Skeletal muscle cell (primary cell): ENCODE measurements at places on chromosomes 4 and X.
A peak's percentile ranks its signal among the peaks of the same experiment; 100 is the strongest.

GRCh38 chrX:13685126-13685763 lies 3.7 kb upstream of the RAB9A start:
- no peak for DNase-seq

DNA sequence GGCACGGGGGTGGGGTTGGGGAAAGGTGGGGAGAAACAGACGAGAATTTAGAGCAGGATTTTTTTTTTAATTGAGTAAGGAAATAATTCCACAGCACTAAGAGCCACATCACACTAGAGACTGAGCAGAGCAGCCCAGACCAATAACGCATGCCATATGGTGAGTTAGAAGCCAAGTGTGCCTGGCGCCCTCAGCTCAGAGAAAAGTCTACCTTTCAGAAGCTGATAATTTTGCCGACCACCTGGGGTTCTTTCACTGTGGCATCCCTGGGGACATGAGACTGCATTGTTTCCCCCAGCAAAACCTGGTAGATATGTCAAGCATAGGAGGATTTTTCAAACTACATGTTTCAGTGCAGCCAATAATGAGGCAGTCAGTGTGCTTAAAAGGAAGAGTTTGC lies 516.8 kb downstream of the SMARCA1 start:
- no peak for DNase-seq

DNA sequence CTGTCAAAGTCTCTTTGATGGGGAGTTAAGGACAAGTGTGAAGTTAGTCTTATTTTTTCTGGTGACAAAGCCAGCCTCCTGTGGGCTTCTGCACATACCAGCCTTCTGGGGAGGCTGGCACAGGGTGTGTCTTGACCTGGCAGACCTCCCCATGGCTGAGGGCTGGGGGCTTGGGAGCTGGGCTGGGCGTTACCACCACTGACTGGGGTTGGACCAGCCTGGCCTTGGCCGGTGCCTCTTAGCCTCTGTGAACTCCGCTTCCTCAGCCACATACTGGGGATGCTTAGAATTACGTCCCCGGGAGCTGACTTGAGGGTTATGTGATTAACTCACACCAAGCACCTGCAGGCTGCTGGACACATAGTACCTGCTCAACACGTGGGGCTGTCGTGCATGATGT lies 14.0 kb downstream of the SH3TC1 start:
- DNase-seq = no peak

GRCh38 chrX:94751611-94752010 lies 1077.6 kb downstream of the FAM133A start:
- no peak for DNase-seq

DNA sequence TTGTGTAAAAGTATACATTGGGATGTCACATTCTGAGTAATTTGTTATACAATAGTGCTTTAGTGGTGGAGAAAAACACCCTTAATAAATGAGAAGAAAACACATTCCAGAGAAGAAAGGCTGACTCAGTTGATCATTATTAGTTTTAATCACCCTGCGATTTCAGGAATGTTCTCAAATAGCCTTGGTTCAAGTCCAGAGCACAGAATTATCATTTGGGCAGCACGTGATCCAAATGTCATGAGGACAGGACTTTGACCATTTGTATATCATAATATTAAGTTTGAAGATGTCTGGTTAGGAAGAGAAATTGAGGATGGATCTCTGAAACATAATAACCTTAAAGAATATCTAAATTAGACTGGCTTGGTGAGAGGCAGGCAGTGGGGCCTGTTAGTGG lies 1434.3 kb upstream of the TENM3 start:
- DNase-seq = no peak

GRCh38 chrX:625137-625691 lies 5.4 kb upstream of the SHOX start:
- DNase-seq = no peak

GRCh38 chr4:124964251-124964650 lies 251.7 kb upstream of the ANKRD50 start:
- DNase-seq = no peak

DNA sequence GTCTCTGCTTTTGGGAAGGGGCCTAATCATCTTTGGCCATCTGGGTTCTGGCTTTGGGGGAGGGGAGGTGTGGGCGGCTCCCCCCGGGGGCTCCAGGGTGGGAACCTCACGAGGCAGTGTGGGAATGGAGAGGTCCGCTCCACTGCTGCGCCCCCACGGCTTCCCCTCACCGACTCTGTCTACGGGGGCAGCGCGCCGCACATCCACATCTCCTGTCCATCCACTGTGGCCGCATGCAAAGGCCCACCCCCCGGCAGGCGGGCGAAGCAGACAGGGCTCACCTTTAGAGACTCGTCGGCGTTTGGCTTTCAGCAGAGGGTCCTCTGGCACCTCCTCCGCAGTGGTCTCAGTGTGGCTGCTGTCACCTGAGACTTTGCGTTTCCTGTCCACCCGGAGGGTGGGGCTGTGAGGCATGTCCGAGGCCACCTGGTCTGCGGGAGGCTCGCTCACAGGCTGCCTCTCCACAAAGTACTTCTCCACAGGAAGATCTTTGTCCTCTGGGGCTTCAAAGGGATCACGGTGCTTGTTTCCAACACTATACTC lies 33.6 kb downstream of the BCOR start:
- no peak for DNase-seq

- DNase-seq = no peak
Observed at GRCh38 chr4:54256491-54257486, 27.7 kb downstream of the PDGFRA start.

- no peak for DNase-seq
Observed at GRCh38 chrX:1468250-1468772, 15.6 kb upstream of the ASMTL start.

DNA sequence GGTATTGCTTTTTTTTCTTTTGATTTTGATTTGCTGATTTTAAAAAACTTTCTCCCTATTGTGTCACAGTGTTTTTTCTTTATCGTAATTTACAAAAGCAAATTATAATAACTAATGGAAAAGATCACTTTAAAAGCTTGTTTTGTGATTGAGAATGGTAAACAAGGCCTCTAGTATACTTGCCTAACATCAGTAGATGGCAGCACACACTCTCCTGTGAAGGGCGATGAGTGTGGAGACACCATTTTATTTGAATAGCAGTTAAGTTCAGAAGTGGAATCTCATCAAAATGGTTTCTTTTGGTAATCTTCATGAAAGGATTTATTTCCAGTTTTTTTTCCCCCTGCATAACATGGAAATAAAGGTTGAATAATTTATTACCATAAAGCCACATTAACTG lies 72.3 kb downstream of the PAK3 start:
- DNase-seq = no peak

GRCh38 chr4:147782087-147782781 lies 50.3 kb downstream of the ARHGAP10 start:
- DNase-seq = peak; percentile 31

- no peak for DNase-seq
Observed at GRCh38 chrX:20947411-20947912, 426.8 kb upstream of the CNKSR2 start.

GRCh38 chr4:793941-794621 lies 31.8 kb downstream of the CPLX1 start:
- DNase-seq = no peak

- DNase-seq = no peak
Observed at GRCh38 chrX:4710618-4711433, 997.4 kb upstream of the PRKX start.

DNA sequence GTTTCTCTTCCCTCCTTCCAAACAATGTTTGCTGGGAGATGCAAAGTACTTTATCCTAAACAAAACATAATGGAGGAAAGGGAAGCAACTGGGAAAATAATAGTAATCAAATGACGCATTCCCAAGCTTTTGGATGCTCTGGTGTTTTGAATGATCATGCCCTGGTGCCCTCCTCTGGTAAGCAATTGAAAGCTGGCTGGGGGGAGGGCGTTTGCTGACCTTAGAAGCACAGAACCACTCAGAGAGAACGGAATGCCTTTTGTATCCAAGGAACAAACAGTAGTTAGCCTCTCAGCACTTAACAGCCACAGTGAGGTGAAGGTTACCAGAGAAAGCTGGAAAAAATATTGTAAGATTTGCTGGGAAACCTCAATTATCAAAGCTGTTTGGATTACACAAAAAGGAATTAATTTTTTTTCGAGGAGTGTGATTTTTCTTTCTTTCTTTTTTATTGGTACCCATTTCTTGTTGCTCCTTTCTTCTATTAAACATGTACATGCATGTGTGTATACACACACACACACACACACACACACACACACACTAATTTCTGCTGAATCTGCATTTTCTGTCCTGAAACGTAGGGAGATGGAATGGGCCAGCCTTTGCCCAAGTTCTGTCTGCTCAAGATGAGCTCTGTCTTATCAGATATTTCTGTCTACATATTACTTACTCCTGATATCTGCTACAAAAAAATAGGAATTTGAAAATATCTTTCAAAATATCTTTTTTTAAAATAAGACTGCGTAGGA lies 155.8 kb upstream of the IGFBP7 start:
- no peak for DNase-seq

DNA sequence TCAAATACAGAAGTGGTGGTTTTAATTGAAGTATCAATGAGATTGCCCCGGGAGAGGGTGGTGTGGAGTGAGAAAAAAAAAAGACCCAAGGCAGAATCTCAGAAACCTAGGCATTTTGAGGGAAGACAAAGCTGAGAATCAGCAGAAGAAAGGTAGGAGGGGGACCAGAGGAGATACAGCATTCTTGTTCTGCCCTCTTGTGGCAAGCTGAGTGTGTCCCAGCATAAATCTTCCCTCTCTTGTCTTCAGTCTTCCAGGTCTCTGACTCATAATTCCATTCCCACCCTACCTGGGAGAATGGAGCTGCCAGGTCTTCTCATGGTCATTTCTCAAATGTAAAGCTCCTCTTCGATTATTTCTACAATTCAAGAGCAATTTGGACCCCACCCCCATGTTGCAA lies 32.7 kb upstream of the MAGED1 start:
- DNase-seq = no peak

GRCh38 chrX:34900691-34901090 lies 41.9 kb upstream of the FAM47B start:
- DNase-seq = no peak

GRCh38 chr4:186485150-186485549 lies 70.2 kb downstream of the MTNR1A start:
- DNase-seq = no peak

DNA sequence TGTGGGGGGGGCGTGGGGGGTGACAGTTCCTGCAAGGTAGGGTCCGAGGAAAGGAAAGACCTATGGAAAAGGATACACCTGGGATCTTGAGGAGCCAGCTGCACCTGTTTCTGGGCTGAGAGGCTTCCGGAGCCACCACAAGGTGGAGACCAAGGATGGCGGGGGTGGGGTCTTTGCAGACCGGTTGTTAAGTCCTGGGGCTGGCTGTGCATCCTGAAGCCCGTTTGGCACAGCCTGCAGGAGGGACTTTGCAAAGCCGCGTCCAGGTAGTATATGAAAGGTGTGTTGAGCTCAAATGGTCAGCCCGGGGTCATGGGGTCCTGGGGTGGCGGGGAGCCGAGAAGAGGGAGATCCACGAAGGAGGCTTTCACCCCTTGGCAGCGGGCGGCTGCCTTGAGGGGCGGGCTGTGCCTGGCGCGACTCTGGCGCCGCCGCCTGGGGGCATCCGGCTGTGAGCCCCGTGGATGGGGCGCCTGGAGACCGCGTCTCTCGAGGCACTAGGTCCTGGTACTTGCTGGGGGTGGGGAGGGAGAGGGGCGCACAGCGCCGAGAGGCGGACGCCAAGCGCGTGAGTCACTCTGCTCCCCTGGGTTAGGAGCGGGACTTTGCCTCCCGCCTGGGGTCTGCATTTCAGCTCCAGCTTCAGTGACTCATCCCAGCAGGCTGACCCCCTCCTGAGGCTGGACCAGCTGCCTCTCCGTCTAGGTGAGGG lies 58.2 kb upstream of the DYNLT3 start:
- DNase-seq = no peak

- DNase-seq = no peak
Observed at GRCh38 chr4:1978226-1978625, 30.5 kb downstream of the NELFA start.

- no peak for DNase-seq
Observed at GRCh38 chrX:118129681-118130080, 13.1 kb upstream of the KLHL13 start.

DNA sequence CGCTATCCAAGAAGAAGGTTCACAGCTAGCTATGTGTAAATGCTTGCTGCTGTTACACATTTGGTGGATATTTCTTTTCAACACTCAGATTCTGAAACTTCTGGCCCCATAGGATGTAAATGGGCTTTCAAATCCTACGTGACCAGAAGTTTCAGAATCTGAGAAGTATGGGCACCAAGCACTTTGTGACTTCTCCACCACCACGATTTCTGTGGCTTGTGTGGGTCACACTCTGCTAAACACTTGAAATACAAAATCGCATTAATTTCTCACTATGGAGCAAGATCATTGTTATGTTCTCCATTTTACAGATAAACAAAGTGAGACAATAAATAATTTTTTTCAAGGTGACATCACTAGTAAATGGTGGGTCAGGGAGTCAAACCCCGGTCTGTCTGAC lies 259.4 kb upstream of the JADE1 start:
- no peak for DNase-seq

GRCh38 chrX:18278449-18278848 lies 57.8 kb upstream of the BEND2 start:
- DNase-seq = no peak

DNA sequence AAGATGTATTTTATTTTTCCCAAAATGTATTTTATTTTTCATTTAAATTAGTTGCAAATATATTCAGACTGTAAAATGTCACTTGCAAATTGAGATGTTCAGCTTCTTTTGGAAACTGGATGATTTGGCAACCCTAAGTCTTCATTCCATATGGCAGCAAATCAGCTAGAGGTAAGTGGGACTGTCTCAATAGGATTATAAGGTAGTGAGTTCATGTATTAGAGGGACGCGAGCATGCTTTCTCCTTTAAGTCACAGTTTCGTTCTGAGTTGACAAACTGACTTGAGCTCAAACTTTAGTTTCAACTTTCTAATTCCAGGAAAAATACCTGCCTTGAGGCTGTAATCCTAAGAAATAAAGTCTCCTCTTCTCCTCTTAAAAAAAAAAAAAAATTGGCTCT lies 44.2 kb upstream of the TMEM131L start:
- no peak for DNase-seq

- no peak for DNase-seq
Observed at GRCh38 chrX:17919896-17920446, 58.9 kb upstream of the RAI2 start.

DNA sequence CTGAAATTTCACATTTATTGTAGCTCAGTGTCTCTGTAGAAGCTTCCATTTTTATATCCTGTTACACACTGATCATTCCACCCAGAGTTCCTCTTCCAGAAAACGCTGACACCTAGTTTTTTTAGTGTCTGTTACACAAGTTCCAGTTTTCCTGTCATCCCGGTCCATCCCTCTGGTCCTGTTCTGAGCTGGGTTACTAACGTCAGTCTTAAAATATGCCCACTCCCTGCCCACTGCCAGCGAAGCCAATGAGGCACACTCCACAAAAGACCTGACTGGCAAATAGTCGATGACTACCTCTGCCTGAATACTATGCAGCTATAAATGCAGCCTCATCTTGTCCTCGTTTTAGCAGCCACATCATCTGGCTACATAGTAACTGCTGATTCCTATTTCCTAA lies 30.9 kb upstream of the DDX3X start:
- DNase-seq = no peak
